KG1 (cell line): ENCODE measurements at places on chromosomes 13 and 19.

- no peak for DNase-seq
Observed at GRCh38 chr13:33727297-33728083, 90.5 kb upstream of the RFC3 start.

DNA sequence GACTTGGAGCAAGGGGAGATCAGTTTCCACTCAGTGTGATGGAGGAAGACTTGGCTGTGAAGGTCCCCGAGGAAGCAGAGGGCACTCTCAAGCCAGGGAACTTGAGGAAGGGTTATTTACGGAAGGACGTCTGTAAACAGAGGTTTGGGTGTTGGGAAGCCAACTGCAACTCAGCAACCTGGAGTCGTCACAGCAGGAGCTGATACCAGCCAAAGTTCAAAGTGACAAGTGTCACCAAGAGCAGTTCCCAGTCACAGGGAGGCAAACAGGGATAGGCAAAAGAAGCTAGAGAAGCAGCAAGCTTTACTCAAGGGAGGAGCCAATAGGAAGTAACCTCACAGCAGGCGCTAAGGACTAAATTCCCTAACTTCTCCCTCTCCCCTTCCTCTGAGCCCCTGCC is 205.5 kb downstream of the EFNB2 start:
- no peak for DNase-seq

DNA sequence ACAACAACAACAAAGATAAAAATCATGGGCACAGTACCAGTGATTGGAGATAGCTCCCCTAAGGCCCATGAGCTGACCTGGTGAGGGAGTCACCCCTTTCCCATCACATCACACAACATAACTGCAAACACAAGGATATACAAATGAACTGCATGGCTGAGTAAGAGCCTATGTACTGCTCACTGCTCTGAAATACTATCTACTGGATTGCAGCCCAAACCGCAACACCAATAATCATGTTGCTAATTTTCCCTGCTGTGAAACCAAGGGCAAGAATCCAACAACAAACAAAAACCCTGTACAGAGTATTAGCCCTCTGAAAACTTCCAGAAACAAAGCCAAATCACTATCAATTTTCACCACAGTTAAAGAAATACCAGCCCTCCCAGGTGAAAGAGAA is 1893.2 kb downstream of the PCDH9 start:
- DNase-seq, result no peak

GRCh38 chr19:19388568-19389555 is 16.6 kb upstream of the GATAD2A start:
- no peak for DNase-seq

DNA sequence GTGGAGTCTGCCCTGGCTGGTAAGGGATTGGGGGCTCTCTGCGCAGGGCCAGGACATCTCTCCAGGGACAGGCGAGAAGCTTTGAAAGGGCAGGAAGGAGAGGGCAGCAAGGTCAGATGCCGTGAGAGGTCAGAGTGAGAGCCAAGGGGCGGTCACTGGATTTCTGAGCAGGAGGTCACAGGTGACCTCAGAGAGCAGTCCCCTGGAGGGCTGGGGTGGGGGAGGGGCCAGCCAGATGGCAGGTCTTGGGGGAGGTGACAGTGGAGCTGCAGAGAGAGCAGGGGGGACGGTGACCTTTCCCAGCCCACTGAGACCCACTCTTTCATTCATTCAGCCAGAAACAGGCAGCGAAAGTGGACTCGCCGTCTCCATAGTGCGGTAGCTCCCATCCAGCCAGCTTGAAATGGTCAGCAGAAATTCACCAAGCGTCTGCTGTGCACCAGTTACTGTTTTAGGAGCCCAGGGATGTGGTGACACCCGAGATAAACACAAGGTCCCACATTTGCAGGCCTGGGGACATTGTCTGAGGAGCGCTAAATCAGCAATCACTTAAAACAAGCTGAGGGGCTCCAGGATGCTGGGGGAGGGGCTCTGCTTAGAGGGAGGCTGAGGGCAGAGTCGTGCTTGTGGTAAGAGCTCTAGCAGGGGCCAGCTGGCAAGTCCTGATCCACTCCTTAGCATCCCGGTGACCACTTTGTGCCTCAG is 10.2 kb downstream of the CARM1 start:
- no peak for DNase-seq

- DNase-seq, result no peak
Observed at GRCh38 chr19:33754361-33754760, 42.3 kb upstream of the KCTD15 start.

DNA sequence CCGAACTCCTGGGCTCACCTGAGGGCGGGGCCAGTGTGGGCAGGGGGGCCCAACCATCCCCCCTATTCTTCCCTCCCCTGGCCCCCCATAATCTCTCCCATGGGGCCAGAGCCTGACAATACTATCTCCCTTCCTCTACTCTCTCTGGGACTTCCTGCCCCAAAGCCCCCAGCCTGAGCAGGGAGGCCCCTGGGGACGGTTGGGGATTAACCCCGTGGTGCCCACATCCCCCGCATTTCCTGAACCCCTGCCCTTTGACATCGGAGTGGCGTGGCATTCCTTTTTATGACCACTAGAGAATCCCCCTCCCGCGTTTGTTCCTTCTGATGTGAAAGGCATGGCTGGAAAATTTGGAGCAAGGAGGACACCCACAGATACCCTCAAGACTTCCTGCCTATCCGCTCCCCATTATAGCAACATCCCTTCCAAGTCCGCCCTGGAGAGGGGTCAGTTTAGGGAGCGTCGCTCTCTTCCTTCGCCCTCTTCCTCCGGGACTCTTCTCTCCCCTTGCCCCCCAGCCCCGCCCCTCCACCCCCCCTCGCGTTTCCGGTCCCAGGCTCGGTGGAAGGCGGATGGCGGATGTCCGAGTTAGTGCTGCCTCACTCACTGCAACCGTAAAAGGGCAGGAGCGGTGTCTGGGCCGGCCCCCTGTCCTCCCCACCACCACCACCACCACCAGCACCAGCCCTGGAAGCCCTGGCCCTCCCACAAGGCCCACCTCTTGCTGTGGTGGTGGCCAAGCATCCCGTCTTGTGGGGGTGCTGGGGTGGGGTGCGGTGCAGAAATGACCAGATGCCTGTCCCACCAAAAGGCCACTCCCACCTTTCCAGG is 1.8 kb downstream of the VASP start:
- DNase-seq, result peak; percentile 69

GRCh38 chr19:14006766-14007562 is 844 bp upstream of the RFX1 start:
- peak; percentile 68 for DNase-seq

- no peak for DNase-seq
Observed at GRCh38 chr19:50415661-50416033, 3.1 kb upstream of the SPIB start.

- DNase-seq, result no peak
Observed at GRCh38 chr19:403221-404027, 5.5 kb downstream of the C2CD4C start.

DNA sequence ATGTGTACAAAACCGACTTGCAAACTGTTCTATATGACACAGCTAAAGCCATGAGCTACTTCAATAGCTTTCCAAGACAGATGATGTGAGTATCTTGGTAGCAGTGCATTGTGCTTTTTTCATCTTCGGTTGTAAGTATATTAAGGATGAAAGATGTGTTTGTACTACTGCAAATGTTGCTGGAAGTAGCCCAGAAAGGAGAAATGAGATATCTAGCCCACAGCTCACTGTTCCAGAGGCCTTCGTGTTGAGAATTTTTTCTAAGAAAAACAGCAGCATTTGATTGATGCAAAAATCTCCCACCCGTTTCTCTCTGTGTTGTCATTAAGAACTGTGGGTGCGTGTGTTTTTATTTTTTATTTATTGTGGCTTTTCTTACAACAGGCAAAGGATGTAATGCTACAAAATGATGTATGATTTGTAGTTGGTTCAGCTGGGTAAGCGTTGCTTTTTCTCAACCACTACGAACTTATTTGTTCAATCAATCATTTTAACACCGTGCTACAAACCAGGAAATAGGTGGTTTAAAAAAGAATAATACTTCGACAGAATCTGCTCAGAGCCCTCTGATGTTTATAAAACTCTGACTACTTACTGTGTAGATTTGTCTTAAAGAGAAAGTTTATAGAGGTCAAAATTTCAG is 41.6 kb upstream of the RFC3 start:
- no peak for DNase-seq

- no peak for DNase-seq
Observed at GRCh38 chr13:51297556-51297955, 41.9 kb upstream of the SERPINE3 start.

- no peak for DNase-seq
Observed at GRCh38 chr13:33051632-33052031, 35.4 kb downstream of the KL start.

DNA sequence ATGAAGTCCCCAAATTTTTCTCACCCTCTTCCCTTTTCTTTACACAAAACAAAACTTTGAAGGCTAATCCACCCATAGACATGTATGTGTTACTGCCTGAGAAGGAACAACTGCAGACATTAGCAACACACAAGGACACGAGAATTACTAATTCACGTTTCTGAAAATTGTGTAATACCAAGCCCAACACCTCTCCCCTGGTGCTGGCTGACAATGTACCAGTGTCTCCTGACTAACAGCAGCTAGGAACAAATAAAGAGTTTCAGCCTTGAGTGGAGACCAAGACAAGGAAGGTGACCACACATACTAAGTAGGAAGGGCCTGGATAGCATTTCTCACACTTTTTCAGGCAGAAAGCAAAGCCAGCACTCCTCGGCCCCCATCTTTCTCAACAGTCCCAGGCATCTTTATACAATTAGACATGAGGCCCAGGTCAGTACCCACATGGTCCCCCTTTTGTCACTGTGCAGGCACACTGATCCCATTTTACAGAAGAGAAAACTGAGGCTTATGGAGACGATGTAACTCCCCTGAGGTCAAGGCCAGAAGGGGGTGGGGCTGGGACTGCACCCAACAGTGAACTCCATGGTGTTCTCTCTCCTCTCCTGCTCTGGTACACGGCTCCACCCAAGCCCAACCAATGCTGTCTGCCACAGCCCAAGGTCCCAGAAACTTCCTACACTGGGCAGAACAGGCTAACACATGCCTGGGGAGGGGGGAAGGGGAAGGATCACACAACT is 8.7 kb downstream of the BRD4 start:
- no peak for DNase-seq

GRCh38 chr13:109191413-109191812 is 562.0 kb downstream of the MYO16 start:
- DNase-seq, result no peak

- DNase-seq, result no peak
Observed at GRCh38 chr13:31168736-31169135, 7.0 kb upstream of the HSPH1 start.

- no peak for DNase-seq
Observed at GRCh38 chr19:45191375-45191774, 12.8 kb downstream of the BLOC1S3 start.

DNA sequence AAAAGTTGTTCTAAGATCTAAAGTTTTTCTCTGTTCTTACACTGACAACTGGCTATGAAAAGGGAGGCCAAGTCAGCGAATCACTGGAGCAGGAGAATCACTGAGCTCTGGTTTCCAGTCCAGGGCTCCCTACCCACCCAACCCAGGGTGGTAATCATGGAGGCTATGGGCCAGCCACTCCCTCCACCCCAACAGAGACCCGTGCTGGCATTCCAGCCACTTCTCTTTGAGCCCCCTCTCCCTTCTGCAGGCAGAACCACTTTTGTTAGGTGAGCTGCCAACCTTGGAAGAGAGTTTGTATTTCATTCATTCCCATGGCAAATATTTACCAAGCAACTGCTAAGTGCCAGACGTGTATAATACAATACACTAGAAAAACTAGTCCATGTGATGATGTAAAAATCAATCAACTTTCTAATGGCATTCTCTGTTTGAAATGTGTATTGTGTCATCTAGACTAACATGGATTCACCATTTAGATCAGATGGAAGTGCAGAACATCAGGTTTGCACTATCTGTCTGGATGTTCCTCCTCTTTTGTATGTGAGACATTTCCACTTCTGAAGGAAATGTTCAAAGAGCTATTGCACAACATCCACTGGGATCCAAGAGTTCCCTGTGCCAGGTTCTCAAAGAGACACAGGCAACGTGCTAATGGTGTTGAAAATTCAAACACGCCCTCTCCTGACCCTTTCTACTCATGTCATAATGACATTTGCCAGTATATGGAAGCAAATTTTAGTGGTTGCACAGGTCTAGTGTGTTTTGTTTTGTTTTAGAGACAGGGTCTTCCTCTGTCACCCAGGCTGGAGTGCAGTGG is 5.3 kb downstream of the MLNR start:
- DNase-seq, result no peak

DNA sequence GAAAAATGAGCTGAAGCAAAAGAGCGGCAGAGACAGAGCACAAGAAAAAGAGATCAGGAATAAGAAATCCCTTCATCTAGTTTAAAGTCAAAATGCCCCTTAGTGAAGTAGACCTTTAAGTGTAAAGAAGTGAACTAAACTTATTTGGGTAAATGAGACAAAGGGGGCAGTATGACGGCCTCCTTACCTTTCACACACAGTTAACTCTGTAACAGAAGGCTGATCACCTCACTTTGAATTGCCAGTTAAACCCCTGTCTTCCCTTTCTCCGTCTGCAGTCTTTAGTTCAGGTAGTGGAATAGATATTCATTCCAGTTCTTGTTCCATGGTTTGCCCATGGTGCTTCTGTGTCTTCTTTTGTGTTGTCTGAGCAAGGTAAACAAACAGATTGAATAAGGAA is 1029.8 kb downstream of the DIAPH3 start:
- no peak for DNase-seq

DNA sequence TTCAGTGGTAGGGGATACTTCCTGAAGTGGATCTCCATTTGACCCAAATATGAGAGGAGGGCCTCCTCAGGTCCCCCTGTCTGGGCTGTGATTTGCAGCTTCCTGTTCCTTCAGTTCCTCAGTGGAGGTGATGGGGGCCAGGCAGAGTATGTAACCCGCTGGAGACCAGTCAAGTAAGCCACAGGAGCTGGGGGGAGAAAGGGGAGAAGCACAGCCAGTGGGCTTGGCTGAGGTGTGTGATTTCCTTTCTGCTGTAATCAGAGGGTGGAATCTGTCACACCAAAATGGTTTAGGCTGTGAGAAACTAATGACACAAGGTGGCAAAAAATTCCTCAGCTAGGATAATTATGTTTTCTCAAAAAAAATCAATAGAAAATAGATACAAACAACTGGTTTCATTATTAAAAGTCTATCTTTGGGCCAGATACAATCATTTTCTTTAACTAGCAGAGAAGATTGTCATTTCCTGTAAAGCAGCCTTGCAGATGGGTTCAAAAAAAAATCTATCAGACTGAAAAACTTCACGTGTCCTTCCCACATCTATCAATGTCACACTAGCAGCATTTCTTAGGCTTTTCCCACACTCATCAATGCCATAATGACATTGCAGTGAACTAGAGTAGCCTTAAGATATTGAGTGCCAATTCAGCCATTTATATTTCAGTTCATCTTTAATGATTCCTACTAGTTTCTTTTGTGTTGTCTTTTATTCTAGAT is 1660.3 kb downstream of the EFNB2 start:
- DNase-seq, result peak; percentile 2
